ENCODE measurements at places on chromosomes 1 and 21. TPM values are rescaled to one million over a fixed set of nuclear protein-coding genes. Genes with fewer than 3 reads are reported as not detected.

The TENT5C gene
- total RNA-seq = 2.0 TPM

The USP21 gene
- total RNA-seq = 7.3 TPM

The C1orf167 gene
- not detected for total RNA-seq

The PLXNA2 gene
- total RNA-seq = 3.4 TPM
